ENCODE measurements at places on chromosomes 12 and 14. TPM values are rescaled to one million over a fixed set of nuclear protein-coding genes. Genes with fewer than 3 reads are reported as not detected.

The TMEM30B gene
- total RNA-seq = 1.1 TPM

The SPTB gene
- total RNA-seq = not detected

The FAM90A1 gene
- not detected for total RNA-seq

The HOXC4 gene
- 3.3 TPM for total RNA-seq

The PWP1 gene
- 69.8 TPM for total RNA-seq

The NKX2-1 gene
- total RNA-seq = not detected

The OR4Q2 gene
- not detected for total RNA-seq

The KRT71 gene
- total RNA-seq = not detected

The CD9 gene
- total RNA-seq = 19.4 TPM

The PAX9 gene
- total RNA-seq = not detected

Measured in osteoblast (primary cell).